ENCODE measurements at places on chromosomes 16 and 17. TPM values are rescaled to one million over a fixed set of nuclear protein-coding genes. Genes with fewer than 3 reads are reported as not detected.

DNA sequence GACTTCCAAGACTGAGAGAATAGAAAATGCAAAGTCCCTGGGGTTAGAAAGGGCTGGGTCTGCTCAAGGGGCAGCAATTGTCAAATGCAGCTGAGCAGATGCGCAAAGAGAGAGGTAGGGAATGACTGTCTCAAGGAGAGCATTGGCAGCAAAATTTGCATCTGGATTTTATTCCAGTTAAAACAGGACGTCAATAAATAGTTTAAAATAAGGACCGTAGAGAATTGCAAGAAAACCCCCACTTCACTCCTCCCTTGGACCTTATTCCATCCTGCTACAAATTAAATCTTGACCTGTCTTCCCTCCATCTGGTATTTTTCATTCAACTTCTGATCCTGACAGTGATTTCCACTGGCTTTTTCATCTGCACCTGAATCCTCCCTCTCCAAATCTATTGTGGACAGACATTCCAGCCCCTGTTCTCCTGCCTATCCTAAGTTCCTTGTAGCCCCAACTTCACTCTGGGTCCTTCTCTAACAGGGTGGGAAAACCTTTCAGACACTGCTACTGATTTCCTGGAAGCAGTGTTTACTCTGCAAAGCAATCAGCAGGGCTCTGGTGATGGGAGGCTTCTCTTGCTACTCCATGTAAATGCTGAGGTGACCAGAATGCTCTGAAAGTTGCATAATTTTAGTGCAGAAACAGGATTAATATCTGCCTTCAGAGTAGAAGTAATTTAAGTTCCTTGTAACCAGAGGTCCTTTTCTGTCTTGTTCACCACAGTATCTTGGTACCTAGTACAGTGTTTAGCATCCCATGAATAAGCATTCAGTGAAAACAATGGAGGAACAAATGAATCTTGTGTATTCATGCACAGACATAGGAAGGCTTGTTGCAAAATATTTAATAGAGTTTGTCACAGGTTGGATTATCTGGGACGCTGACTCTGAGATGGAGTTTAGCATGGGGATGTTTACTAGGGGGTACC lies 79.2 kb downstream of the CDH11 start:
- H3K4me1 ChIP-seq = no peaks in the 10 kb centered on the region
- no peaks in the 10 kb centered on the region for H3K36me3 ChIP-seq
- no peak overlapping the region for H3K27ac ChIP-seq
- H3K27me3 ChIP-seq = no peaks in the 10 kb centered on the region
- no peak for DNase-seq
- no peak overlapping the region for H3K4me3 ChIP-seq

DNA sequence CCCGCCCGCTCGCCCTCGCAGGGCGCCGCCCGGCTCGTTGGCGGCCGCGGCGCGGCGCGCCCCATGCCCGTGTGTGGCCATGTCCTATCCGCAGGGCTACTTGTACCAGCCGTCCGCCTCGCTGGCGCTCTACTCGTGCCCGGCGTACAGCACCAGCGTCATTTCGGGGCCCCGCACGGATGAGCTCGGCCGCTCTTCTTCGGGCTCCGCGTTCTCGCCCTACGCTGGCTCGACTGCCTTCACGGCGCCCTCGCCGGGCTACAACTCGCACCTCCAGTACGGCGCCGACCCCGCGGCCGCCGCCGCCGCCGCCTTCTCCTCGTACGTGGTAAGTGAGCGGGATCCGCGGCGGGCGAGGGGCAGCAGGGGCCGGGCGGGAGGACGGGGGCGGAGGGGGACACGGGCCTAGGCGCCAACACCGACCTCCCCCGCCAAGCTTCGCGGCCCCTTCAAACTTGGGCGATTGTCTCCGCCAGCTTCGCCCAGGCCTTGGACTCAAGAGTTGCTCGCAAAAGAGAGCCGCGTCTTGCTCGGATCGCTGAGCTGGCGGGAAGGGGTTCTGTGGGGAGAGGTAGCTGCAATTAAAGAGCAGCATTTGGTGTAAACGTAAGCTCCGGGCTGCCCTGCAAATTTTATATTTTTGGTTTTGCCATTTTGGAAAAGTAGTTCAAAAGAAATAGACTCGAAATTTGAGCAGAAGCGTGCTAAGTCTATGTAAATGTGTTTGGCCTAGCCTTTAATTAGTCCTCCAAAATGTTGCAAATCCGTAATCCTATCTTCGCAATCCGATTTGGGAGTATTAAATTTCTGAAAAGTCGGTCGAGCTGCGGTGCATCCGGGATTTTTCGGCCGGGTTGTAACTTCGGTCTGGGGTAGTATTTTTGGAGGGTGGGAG lies 702 bp downstream of the IRX5 start:
- peaks cover 19% of the 10 kb centered on the region for H3K36me3 ChIP-seq
- H3K27ac ChIP-seq = peak overlapping the region; percentile 56
- H3K4me3 ChIP-seq = peak overlapping the region; percentile 54
- DNase-seq = peak; percentile 68
- H3K27me3 ChIP-seq = peaks cover 72% of the 10 kb centered on the region
- H3K4me1 ChIP-seq = peaks cover 31% of the 10 kb centered on the region

DNA sequence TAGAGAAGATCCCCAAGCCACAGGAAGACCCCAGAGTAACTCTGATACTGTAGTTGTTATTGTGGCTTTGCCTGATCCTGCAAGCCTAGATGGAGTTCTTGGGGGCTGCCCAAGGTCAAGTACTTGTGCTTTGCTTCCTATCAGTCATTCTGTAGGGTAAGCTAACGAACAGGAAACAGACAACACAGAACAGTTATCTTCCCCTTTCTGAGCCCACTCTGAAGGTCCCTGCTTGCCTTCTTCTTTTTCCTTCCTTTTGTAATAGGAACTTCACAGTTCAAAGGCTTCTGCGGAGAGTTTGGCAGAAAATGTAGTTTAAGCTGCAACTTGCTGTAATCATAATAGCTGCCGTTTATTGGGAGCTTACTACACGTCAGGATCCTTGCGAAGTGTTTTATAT lies 494.1 kb upstream of the ERCC4 start:
- no peaks in the 10 kb centered on the region for H3K36me3 ChIP-seq
- no peak for DNase-seq
- H3K4me3 ChIP-seq = no peak overlapping the region
- no peaks in the 10 kb centered on the region for H3K27me3 ChIP-seq
- H3K27ac ChIP-seq = no peak overlapping the region

GRCh38 chr17:41583137-41584127 lies 3.3 kb downstream of the KRT14 start:
- DNase-seq = no peak
- no peak overlapping the region for H3K27ac ChIP-seq
- peaks cover 12% of the 10 kb centered on the region for H3K27me3 ChIP-seq
- no peak overlapping the region for H3K4me3 ChIP-seq

DNA sequence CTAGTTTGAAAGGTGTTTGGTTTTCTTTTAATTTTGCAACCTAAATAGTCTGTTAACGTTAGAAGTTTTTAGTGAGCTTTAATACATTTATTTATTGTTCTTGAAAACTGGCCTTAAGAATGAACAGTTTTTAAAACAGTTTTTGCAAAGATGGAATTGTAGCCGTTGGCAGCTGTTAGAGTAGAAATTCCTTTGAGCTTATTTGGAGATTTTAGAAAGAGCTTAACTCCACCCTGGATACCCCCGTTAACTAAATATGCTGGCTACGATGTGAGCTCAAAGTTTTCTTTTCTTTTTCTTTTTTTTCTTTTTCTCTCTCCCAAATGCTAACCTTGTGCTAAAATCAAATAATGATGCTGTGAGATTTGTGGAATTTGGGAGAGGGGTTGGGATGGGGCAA lies 75.2 kb downstream of the COX10 start:
- peaks cover 22% of the 10 kb centered on the region for H3K4me1 ChIP-seq
- H3K4me3 ChIP-seq = no peak overlapping the region
- H3K27me3 ChIP-seq = no peaks in the 10 kb centered on the region
- H3K27ac ChIP-seq = no peak overlapping the region

DNA sequence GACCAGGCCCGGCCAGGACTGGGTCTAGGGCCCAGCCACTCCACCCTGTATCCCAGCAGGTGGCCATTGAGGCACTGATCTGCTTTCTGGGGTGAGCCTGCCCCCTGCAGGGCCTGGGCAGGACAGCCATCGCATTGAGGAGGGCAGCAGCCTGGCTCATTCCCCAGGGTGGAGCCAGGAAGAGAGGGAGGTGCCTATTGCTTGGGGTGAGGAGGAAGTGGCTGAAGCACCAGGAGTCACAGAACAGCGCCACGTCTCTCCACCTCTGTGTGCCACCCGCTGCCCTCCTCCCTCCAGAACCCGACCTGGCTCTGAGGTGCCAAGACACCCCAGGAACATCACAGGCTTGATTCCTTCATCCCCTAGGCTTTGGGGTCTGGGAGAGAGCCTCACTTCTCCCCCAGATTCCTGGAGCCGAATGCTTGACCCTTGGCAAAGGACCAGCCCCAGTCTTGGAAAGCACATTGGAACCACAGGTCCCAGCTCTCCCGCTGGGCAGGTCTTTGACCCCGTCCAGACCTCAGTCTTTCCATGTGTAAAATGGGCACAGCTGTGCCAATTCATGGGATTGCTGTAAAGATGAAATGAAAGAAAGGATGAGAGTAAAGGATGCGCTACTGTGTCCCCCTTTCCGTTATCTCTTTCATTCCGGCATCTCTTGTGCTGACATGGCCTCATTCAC lies 7.2 kb upstream of the KRT36 start:
- peak; percentile 91 for DNase-seq
- H3K27me3 ChIP-seq = peaks cover 4% of the 10 kb centered on the region
- peak overlapping the region; percentile 17 for H3K4me3 ChIP-seq
- peaks cover 13% of the 10 kb centered on the region for H3K4me1 ChIP-seq
- H3K27ac ChIP-seq = peak overlapping the region; percentile 30

DNA sequence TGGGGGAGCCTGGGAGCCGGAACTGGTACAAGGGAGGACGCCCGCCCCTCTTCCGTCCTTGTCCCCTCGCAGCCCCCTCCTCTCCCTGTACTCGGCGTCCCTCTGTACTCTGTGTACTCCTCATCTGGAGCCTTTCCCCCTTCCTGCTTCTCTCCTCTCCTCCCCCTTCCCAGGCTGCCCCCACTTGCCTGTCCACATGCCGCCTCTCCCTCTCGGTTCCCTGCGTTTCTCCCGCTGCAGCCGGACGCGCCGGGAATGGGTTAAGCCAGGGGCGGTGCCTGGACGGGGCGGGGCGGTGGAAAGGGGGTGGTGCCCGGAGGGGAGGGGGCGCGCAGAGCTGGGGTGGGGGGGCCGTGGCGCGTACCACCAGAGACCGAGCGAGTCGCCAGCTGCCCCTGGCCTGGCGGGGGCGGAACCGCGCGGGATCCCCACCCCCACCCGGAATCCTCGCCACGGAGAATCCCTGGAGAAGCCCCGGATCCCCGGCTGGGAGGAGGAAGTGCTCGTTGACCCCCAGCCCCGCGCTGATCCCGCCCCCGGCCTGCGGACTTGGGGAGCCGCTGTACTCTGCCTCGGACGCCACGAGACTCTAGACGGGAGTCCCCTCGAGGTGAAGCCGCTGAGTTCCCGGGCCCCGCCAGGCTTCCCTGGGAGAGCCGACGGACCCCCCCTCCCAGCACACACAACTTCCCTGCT lies 22.6 kb downstream of the GJD3 start:
- no peaks in the 10 kb centered on the region for H3K27me3 ChIP-seq
- peak overlapping the region; percentile 51 for H3K27ac ChIP-seq
- peak; percentile 80 for DNase-seq
- peak overlapping the region; percentile 79 for H3K4me3 ChIP-seq

Gene TBC1D3C
- not detected for total RNA-seq

DNA sequence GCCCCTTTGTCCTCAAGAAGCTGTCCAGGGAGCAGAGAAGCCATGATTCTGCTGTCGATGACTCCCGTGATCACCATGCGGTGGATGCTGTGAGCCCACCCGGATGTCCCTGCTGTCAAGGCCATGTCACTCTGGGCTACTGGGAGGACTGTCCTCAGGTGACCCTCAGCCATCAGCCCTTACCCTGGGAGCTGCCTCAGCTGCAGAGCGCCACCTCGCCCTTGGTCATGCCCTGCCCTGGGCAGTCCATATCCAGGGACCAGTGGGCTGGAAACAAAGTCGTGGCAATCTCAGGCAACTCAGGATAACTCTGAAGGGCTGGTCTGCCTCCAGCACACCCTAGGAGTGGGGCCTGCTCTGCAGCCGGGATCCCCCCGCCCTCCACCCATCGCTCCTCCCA lies 63.6 kb downstream of the CACNG5 start:
- DNase-seq = no peak
- no peak overlapping the region for H3K4me3 ChIP-seq
- peaks cover 7% of the 10 kb centered on the region for H3K27me3 ChIP-seq
- no peak overlapping the region for H3K27ac ChIP-seq
- no peaks in the 10 kb centered on the region for H3K4me1 ChIP-seq

- peaks cover 23% of the 10 kb centered on the region for H3K36me3 ChIP-seq
- DNase-seq = no peak
- H3K27ac ChIP-seq = no peak overlapping the region
- H3K4me3 ChIP-seq = no peak overlapping the region
- H3K27me3 ChIP-seq = no peaks in the 10 kb centered on the region
- H3K4me1 ChIP-seq = no peaks in the 10 kb centered on the region
Observed at GRCh38 chr16:69799611-69800031, 37.5 kb downstream of the WWP2 start.

DNA sequence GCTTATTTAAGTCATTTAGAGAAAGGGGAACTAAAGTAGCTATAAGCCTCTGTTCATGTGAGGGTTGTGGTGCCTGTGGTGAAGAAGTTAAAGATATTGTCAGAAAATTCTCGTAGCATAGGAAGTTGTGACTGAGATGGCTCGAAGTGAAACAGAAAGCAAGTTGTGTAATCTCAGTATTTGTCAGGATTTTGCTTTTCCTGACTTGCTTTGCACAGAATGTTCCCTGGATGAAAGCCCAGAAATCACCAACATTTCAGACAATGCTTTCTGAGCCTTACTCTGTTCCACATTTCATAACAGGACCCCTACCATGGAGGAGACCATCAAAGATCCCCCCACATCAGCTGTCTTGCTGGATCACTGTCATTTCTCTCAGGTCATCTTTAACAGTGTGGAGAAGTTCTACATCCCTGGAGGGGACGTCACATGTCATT lies 10.6 kb downstream of the CALCOCO2 start:
- no peaks in the 10 kb centered on the region for H3K27me3 ChIP-seq
- peaks cover 29% of the 10 kb centered on the region for H3K36me3 ChIP-seq
- peaks cover 38% of the 10 kb centered on the region for H3K4me1 ChIP-seq
- H3K27ac ChIP-seq = peak overlapping the region; percentile 63
- DNase-seq = peak; percentile 87
- peak overlapping the region; percentile 69 for H3K4me3 ChIP-seq

Gene GP1BA
- total RNA-seq = not detected

DNA sequence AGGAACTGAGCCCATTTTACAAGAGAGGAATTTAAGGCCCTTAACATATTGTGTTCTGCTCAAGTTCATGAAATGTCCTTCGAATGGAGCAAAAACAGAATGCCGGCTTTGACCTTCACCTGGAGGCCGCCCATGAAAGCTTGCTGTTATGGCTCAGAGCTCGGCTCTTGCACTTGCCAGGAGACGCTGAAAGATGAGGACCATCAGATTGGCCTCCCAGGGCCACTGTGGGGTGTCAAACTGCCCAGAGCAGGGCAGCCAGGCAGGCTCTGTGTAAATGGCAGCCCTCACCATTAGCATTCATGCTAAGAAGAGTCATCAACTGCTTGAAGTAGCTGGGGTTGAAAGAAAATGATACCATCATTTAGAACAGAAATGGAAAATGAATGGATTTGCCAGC lies 39.3 kb downstream of the IL21R start:
- H3K27ac ChIP-seq = no peak overlapping the region
- H3K4me1 ChIP-seq = peaks cover 14% of the 10 kb centered on the region
- H3K27me3 ChIP-seq = no peaks in the 10 kb centered on the region
- peaks cover 95% of the 10 kb centered on the region for H3K36me3 ChIP-seq

GRCh38 chr16:27759301-27759871 lies 209.4 kb downstream of the KATNIP start:
- H3K4me3 ChIP-seq = no peak overlapping the region
- no peaks in the 10 kb centered on the region for H3K4me1 ChIP-seq
- peaks cover 3% of the 10 kb centered on the region for H3K36me3 ChIP-seq
- DNase-seq = no peak

- H3K27ac ChIP-seq = no peak overlapping the region
- DNase-seq = no peak
- H3K4me3 ChIP-seq = no peak overlapping the region
- no peaks in the 10 kb centered on the region for H3K36me3 ChIP-seq
- no peaks in the 10 kb centered on the region for H3K27me3 ChIP-seq
Observed at GRCh38 chr16:79434771-79435170, 165.8 kb downstream of the MAF start.
